ENCODE measurements at places on chromosomes 3 and 15.
A peak's percentile ranks its signal among the peaks of the same experiment; 100 is the strongest.

- DNase-seq: peak; percentile 44
Observed at GRCh38 chr3:16516695-16517481, 3.4 kb upstream of the RFTN1 start.

GRCh38 chr3:157323360-157323759 is 113.3 kb upstream of the PTX3 start:
- no peak for DNase-seq

DNA sequence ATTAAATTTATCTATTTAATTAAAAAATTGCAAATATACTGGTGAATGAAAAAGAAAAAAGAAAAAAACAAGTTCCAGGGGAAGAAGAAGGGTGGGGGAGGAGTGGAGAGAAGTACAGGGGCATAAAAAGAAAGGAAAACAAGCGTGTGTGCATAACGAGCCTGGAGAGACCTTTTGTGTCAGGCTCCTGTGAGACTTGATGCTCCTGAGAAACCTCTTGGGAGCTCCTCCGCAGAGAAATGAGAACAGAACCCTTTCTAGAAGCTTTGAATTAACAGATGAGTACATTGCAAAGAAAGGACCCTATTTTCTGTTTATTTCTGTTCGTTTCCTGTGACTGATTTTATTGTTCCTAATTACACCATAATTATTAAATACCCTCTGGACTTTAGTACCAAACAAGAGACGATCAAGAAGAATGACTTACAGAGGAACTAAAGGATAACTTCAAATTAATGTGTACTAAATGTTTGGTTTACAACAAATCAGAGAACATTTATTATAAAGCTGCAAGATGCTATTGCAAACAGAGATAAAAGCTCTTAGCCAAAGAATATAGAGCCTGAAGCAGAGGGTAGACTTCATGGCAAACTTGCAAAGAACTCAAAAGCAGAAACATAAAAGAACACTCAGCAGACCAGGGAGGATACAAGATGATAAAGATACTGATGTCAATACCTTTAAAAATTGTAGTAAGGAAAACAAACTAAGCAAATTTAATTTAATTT is 74.7 kb downstream of the DPPA2 start:
- DNase-seq: no peak

DNA sequence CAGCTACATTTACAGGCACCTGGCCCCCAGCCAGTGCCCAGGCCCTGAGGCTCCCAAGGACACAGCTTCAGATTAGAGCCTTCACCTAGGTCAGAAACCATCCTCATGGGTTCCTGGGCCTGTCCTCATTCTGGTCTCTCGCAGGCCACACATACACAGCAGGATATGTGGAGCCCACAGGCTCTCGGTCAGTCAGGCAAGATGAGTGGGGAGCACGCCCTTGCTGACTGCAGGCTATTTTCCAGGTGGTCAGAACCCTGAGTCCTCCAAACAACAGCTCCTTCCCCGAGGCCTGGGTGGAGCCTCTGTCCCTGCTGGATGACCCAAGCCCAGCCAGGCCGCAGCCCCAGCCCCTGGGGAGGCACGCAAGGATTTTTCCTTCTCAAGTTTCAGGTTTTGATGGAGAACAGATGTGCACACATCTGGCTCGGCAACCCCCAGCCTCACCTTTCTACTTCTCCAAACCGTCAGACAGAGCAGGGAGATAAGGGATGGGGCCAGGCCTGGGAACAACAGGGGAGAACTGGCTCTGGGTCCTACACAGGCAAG is 1.6 kb downstream of the STRA6 start:
- no peak for DNase-seq

Data from GM13977 (cell line).